ENCODE measurements at places on chromosomes 2 and 18. TPM values are rescaled to one million over a fixed set of nuclear protein-coding genes. Genes with fewer than 3 reads are reported as not detected.

Gene SNORC
- total RNA-seq, result 4.3 TPM

Gene COL4A4
- total RNA-seq, result 9.5 TPM

Gene ZNF2
- 4.2 TPM for total RNA-seq

Gene CCDC68
- total RNA-seq, result 6.9 TPM

Gene DUSP2
- 13.6 TPM for total RNA-seq

Gene CTAGE1
- total RNA-seq, result not detected

Gene CFC1
- total RNA-seq, result not detected

Gene NYAP2
- total RNA-seq, result 0.11 TPM

Gene TCF7L1
- total RNA-seq, result 27.7 TPM

Gene DNAH6
- total RNA-seq, result 0.70 TPM

Gene C2orf78
- not detected for total RNA-seq

Gene IL36B
- total RNA-seq, result not detected

Gene DNAJC5G
- 0.25 TPM for total RNA-seq

Gene ECEL1
- total RNA-seq, result 8.9 TPM

Gene NGEF
- 0.77 TPM for total RNA-seq

- H3K27ac ChIP-seq, result no peak overlapping the region
- no peak overlapping the region for H3K4me3 ChIP-seq
- no peaks in the 10 kb centered on the region for H3K27me3 ChIP-seq
These were observed 132.7 kb upstream of the TTC27 start for GRCh38 chr2:32495139-32495538.

DNA sequence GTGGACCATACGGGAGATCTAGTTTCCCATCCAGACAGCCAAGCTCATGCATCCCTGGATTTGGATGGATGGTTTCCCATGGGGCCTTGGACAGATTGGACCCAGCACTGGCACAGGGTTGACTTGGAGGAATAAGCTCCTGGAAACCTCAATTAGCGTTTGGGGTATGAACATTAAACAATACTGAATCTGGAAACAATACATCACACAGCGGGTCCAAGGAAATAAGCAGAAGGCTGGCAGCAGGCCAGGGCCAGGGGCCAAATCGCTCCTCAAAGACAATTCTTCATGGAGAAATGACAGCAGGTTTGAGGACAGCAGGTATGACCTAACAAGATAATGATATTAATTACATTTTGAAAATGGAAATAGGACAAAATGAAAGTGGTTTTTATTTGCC lies 540.6 kb downstream of the RIT2 start:
- no peak overlapping the region for H3K27ac ChIP-seq
- DNase-seq, result no peak
- H3K27me3 ChIP-seq, result no peaks in the 10 kb centered on the region

- H3K27me3 ChIP-seq, result no peaks in the 10 kb centered on the region
- no peaks in the 10 kb centered on the region for H3K4me1 ChIP-seq
- no peak for DNase-seq
- H3K4me3 ChIP-seq, result no peak overlapping the region
- no peak overlapping the region for H3K27ac ChIP-seq
- no peaks in the 10 kb centered on the region for H3K36me3 ChIP-seq
These were observed 167.2 kb downstream of the NUP35 start for GRCh38 chr2:183291436-183291835.

DNA sequence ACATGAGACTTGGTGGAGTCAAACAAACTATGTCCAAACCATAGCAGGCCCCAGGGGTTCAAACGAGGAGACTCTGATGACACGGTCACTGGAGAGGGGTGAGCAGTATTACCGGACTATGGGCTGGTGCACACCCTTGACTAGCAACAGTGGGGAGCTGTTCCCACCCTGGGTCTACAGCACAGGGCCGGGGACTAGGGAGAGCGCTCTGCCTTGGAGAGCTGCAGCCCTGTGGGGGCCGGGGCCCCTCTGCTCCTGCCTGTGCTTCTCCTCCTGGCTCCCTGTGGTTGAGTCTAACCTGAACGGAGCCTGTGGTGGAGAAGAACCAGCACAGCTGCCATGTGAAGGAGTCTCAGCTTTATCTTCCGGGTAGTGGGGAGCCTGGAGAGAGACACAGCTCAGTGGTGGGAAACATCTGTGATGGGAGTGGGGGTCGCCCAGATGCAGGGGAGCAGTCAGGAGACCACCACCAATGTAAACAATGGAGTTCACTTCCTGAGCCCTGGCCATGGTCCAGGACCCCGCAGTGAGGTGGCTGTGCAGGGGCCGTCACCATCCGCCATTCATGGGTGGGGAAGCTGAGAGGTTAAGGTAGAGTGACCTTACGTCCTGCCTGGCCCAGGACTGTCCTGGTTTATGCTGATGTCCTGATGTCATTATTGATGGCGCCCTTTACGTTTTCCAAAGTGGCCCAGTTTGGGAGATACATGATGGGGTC lies 195.7 kb upstream of the TWIST2 start:
- 0 out of 2 replicates have a peak, but pooled peaks cover 4% of the 10 kb centered on the region for H3K4me1 ChIP-seq
- DNase-seq, result no peak
- no peaks in the 10 kb centered on the region for H3K36me3 ChIP-seq
- no peak overlapping the region for H3K4me3 ChIP-seq

DNA sequence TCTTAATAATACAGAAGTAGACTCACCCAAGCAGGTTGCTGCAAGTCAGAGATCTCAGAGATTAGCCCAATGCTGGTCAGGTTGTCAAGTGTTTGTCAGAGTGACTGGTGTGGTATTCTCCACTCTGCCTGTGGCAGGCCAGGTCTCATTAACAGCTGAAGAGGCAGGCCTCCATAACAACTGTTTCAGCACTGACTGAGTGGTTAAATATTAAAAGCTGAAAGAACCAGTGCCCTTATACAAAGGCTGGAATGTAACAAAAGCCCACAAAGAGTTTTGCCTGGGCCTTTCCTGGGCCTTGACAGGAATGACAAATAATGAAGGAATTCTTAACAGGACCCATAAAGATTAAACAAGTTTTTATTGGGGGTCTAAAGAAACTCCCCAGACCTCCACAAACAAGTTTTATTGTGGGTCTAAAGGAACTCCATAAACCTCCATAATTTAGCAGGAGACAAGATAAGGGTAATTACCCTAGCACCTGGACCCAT lies 26.8 kb downstream of the SULT1C2 start:
- H3K36me3 ChIP-seq, result peaks cover 9% of the 10 kb centered on the region
- peak overlapping the region; percentile 90 for H3K27ac ChIP-seq
- no peaks in the 10 kb centered on the region for H3K27me3 ChIP-seq
- H3K4me3 ChIP-seq, result peak overlapping the region; percentile 22

GRCh38 chr2:11024259-11024645 lies 112.5 kb downstream of the KCNF1 start:
- H3K27me3 ChIP-seq, result no peaks in the 10 kb centered on the region
- H3K4me1 ChIP-seq, result no peaks in the 10 kb centered on the region
- H3K27ac ChIP-seq, result no peak overlapping the region
- H3K36me3 ChIP-seq, result no peaks in the 10 kb centered on the region
- no peak for DNase-seq
- H3K4me3 ChIP-seq, result no peak overlapping the region

- no peaks in the 10 kb centered on the region for H3K4me1 ChIP-seq
- H3K27ac ChIP-seq, result no peak overlapping the region
- H3K36me3 ChIP-seq, result peaks cover 7% of the 10 kb centered on the region
- no peak overlapping the region for H3K4me3 ChIP-seq
These were observed 83.8 kb downstream of the NCK2 start for GRCh38 chr2:105828558-105828957.

GRCh38 chr2:65057054-65057375 lies 799 bp downstream of the CEP68 start:
- H3K4me3 ChIP-seq, result peak overlapping the region; percentile 78
- H3K27me3 ChIP-seq, result no peaks in the 10 kb centered on the region
- no peak for DNase-seq
- H3K4me1 ChIP-seq, result peaks cover 22% of the 10 kb centered on the region
- H3K36me3 ChIP-seq, result no peaks in the 10 kb centered on the region

DNA sequence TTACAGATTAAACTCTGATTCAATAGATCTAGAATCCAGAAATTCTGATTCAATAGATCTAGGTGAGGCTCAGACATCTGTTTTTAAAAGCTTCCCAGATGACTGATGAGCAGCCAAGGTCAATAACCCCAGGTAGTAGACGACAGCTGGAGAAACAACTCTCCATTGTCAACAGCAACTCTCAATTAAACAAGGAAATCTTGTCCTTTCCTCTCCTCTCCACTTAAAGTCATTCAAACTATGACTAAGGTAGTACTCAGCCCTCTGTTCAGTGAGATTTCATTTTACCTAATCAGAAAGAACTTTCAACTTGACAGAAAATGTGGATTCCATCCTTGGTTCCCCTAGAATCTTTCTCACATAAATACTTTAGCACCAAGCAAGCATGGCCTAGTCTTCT lies 94.6 kb upstream of the SCG2 start:
- no peaks in the 10 kb centered on the region for H3K27me3 ChIP-seq
- H3K36me3 ChIP-seq, result no peaks in the 10 kb centered on the region
- H3K4me1 ChIP-seq, result 0 out of 2 replicates have a peak, but pooled peaks cover 10% of the 10 kb centered on the region
- H3K4me3 ChIP-seq, result no peak overlapping the region
- no peak for DNase-seq

GRCh38 chr2:50751311-50752031 lies 280.5 kb downstream of the NRXN1 start:
- no peak overlapping the region for H3K4me3 ChIP-seq
- no peaks in the 10 kb centered on the region for H3K4me1 ChIP-seq
- no peak overlapping the region for H3K27ac ChIP-seq
- no peaks in the 10 kb centered on the region for H3K27me3 ChIP-seq

- no peak for DNase-seq
- H3K27ac ChIP-seq, result no peak overlapping the region
- H3K36me3 ChIP-seq, result no peaks in the 10 kb centered on the region
- no peaks in the 10 kb centered on the region for H3K4me1 ChIP-seq
- H3K4me3 ChIP-seq, result no peak overlapping the region
These were observed 57.6 kb downstream of the MYOM1 start for GRCh38 chr18:3162181-3162580.

DNA sequence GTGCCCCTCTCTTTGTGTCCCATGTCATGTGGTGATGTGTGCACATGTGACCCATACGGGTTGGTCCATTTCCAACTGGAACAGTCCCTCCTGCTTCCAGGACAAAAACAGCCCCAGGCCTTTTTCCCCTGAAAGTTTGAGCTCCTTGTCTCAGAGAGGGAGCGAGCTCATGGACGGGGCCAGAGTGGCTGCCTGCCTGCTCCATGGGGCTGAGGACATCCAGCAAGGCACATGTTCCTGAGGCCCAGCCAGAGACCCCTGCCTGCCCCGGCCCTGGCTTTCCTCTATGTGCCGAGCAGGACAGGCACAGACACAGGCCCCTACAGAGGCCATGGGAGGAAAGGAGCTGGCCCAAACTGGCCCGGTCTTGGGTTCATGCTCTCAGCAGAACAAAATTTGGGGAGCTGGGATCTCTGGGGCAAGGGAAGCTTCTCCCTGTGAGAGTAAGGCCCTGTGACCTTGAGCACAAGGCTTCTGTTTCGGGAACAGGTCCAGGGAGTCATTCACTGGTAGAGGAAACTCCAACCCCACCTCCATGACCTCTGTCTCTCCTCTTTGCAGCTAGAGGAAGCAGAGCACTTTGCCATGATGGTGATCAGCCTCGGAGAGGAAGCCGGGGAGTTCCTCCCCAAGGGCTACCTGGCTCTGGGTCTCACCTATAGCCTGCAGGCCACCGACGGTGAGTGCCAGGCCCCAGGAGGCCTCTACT lies 105.8 kb upstream of the MCFD2 start:
- no peak overlapping the region for H3K27ac ChIP-seq
- no peak for DNase-seq
- no peaks in the 10 kb centered on the region for H3K4me1 ChIP-seq
- H3K27me3 ChIP-seq, result no peaks in the 10 kb centered on the region
- H3K36me3 ChIP-seq, result peaks cover 1% of the 10 kb centered on the region

DNA sequence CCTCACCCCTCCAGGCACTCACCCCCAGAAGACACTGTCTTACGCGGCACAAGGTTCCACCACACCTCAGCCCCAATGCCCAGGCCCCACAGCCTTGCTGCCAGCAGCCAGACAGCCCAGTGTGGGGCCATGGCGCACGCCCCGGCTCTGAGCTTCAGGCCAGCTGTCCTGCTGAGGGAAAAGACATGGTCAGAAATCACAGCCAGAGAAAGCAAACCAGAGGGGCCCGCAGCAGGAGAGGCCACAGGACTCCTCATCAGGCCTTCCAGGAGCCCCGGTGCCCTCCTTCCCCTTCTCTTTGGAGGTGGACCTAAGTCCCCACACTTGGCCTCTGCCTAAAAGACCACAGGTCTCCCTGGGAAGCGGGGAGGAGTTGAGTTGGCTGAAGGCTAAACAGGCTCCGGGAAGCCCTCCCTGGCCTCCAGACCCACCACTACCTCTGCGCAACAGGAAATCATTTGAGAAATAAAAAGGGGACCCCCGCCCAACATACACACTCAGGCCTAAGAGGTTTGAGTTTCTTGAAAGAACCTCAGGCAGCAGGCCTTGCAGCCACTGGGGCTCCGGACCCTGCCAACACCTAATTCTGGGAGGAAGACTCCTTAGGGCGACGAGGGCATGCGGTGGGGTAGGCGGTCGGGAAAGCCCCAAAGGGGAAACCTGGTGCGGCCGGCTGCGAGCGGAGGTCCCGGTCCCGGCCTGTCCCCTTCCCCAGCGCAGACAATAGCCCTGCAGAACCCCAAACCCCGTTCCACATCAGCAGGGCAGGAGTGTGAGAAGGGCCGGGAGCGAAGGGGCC lies 1.9 kb downstream of the SEMA4C start:
- H3K36me3 ChIP-seq, result peaks cover 7% of the 10 kb centered on the region
- no peaks in the 10 kb centered on the region for H3K27me3 ChIP-seq
- DNase-seq, result no peak
- H3K4me3 ChIP-seq, result peak overlapping the region; percentile 95
- peaks cover 11% of the 10 kb centered on the region for H3K4me1 ChIP-seq

- no peak for DNase-seq
- no peak overlapping the region for H3K27ac ChIP-seq
- H3K4me1 ChIP-seq, result peaks cover 27% of the 10 kb centered on the region
- H3K4me3 ChIP-seq, result no peak overlapping the region
These were observed 15.4 kb downstream of the UXS1 start for GRCh38 chr2:106178716-106179115.

GRCh38 chr2:186889101-186889879 lies 40.3 kb upstream of the ZSWIM2 start:
- H3K36me3 ChIP-seq, result no peaks in the 10 kb centered on the region
- DNase-seq, result no peak
- H3K27me3 ChIP-seq, result no peaks in the 10 kb centered on the region
- no peak overlapping the region for H3K27ac ChIP-seq
- no peak overlapping the region for H3K4me3 ChIP-seq

GRCh38 chr2:184769023-184769422 lies 170.7 kb downstream of the ZNF804A start:
- peaks cover 3% of the 10 kb centered on the region for H3K4me1 ChIP-seq
- no peak for DNase-seq
- no peaks in the 10 kb centered on the region for H3K36me3 ChIP-seq
- no peak overlapping the region for H3K4me3 ChIP-seq

DNA sequence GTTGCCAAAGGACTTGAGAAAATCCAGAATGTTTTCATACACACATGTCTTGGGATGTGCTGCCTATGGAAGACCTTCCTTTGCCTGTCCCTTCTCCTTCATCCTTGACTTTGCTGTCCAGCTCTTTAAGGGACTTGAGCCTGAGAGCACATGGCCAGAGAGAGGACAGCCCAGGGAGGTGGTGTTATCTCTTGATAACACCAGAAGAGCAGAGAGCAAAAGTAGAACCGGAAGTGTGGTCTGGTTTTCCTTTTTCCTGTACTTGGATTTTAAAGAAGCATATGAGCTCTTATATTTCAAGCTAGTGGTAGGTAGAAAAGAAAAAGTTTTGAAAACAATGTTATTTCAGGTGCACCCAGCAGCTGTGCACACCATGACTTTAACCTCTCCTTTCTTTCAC lies 94.1 kb upstream of the ZNF532 start:
- no peak overlapping the region for H3K4me3 ChIP-seq
- H3K36me3 ChIP-seq, result no peaks in the 10 kb centered on the region
- no peak for DNase-seq
- no peaks in the 10 kb centered on the region for H3K4me1 ChIP-seq
